GM12865 (cell line): ENCODE measurements at places on chromosomes 1 and 21.
A peak's percentile ranks its signal among the peaks of the same experiment; 100 is the strongest.

DNA sequence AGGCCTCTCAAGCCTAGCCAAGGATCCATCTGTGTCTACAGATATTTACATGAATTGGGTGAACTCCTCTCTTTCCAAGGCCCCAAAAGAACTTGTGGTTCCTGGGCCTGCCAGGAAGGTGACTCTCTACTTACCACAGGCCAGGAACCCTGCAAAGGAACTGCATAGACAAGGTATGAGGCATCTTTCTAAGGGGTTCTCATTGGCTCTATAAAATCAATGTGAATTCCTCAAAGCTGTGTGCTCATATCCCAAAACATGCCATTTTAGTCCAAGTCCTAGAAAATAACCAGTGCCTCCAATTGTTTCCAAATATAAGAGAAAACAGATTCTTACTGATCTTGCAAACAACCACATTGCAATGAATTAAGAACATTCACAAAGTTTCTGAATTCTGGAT lies 39.9 kb upstream of the RGL1 start:
- DNase-seq: no peak

GRCh38 chr1:223725578-223725977 lies 13.2 kb downstream of the CAPN2 start:
- DNase-seq: peak; percentile 71

DNA sequence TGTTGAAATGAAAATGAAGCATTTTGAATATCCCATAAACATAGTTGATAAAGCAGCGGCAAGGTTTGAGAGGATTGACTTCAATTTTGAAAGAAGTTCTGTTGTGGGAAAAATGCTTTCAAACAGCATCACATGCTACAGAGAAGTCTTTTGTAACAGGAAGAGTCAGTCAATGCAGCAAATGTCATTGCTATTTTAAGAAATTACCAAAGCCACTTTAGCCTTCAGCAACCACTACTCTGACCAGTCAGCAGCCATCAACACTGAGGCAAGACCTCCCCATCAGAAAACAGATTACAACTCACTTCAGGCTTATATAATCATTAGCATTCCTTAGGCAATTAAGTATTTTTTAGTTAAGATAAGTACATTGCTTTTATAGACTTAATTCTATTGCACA lies 33.8 kb upstream of the FCRL3 start:
- peak; percentile 15 for DNase-seq

GRCh38 chr1:37762516-37762915 lies 2.4 kb downstream of the EPHA10 start:
- no peak for DNase-seq

DNA sequence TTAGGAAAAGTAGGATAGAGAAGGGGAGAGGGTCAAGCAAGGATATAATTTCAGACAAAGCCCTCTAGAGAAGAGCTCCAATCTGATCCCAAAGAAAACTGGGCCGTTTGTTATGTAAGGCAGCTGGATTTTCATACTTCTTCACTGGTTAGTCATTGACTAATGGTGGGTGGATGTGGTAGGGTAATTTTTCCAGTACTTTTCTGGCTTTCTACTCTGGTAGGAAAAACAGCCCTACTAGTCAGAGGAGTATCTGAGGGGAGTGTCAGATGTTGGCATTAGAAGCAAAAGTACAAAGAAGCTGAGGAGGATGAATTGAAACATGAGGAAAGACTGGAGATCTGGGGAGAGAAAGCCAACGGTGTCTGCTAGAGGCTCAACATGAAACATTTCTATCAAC lies 145.3 kb downstream of the TNFSF18 start:
- DNase-seq: no peak
